RWPE1 (cell line): ENCODE measurements at places on chromosomes 11 and 22.

GRCh38 chr11:120835601-120836228 is 188.2 kb upstream of the TBCEL start:
- no peak for DNase-seq

DNA sequence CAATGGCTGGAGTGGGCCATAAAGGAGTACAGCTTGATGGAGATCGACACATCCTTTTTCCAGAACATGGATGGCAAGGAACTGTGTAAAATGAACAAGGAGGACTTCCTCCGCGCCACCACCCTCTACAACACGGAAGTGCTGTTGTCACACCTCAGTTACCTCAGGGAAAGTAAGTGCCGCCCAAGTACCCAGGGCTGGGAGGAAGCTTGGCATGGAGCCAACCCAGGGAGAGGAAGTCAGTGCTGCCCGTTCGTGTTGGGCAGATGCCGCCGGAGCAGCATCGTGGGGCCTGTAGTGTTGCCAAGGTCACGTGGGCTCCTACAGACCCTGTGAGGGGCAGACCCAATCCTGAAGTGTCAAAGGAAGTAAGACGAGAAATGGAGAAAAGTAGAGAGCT is 78.9 kb downstream of the FLI1 start:
- DNase-seq: no peak

GRCh38 chr22:45129703-45130524 is 33.8 kb upstream of the NUP50 start:
- DNase-seq: no peak

DNA sequence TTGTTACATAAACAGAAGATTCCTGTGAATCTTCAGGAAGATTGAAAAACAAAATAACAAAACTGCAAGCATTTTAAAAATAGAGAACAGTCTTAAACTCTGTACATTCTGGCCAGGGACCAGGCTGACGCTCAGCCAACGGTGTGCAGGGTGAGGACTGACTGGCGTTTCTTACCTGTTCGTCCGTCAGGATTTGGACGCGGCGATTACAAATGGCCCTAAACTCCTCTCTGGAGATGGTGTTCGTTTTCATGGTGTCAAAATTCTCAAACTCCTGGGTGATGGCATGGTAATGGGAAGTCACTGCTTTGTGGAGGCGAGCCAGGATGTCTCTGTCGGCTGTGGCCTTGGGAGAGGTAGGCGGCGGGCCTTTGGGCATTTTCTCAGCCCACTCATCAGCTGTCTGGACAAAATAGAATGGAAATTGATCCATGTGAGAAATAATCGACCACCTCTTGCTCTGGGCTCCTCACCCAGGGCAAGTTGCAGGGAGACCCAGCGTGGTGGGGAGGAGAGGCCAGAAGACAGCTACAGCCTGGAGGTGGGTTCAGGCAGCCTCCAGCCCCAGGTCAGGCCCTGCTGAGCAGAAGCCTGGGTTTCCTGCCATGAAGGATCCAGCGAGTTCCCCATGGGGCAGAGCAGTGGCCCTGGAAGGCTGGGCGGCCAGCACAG is 143.0 kb downstream of the MPPED1 start:
- DNase-seq: no peak

GRCh38 chr22:46970411-46971098 is 208.1 kb downstream of the TBC1D22A start:
- no peak for DNase-seq
